Stimulated activated CD8-positive, alpha-beta memory T cell treated with anti-CD3 and anti-CD28 coated beads, Interleukin-4, amount 100 ng/mL, for 48 hours (primary cell): ENCODE measurements at places on chromosomes 3 and 15.

- DNase-seq, result peak; percentile 88
These were observed 275.3 kb downstream of the UACA start for GRCh38 chr15:70488002-70488605.

- no peak for DNase-seq
These were observed 73.8 kb upstream of the ATP13A5 start for GRCh38 chr3:193452338-193452737.

GRCh38 chr15:48565560-48566482 lies 79.7 kb downstream of the FBN1 start:
- no peak for DNase-seq

GRCh38 chr15:33194704-33195670 lies at the start of gene FMN1:
TSS of gene FMN1 (minus strand) at chr15:33194714. CDS start at chr15:33154914, 39,800 bp downstream.
- peak; percentile 92 for DNase-seq

- DNase-seq, result peak; percentile 70
These were observed at the start of gene ONECUT1 for GRCh38 chr15:52790169-52790708. TSS of gene ONECUT1 (minus strand) at chr15:52790336. CDS start at chr15:52789884, 452 bp downstream.

DNA sequence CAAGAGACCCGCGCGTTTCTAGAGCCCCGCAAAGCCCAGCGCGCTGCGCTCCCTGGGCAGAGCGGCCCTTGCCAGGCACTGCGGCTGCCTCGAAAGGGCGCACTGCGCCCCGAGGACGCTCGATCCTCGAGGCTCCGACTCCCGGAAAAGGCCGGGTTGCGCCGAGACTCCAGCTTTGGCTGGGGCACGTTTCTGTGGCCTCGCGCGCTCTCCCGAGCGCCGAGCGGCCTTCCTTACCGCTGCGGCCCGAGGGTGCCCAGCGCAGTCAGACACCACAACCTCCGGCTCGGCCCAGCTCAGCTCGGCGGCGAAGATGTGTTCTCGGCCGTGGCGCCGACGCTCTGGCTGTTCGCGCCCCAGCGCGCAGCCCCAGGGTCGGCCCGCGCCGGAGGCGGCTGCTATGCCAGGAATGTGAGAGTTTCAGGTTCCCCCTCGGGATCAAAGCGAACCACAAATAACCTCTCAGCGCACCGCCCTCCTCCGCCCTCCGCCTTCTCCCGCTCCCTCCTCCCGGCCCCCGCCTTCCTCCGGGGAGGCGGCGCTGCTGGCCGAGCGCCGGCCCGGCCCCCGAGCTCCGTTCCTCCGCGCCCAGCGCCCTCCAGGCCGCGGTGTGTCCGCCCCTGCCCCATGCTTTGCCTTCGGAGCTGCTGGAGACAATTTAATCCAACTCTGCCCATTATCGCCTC lies at the start of gene AMOTL2:
TSS of gene AMOTL2 (minus strand) at position 343 of the 686 bp plus-strand sequence. CDS start 3,014 bp downstream, outside the sequence.
- peak; percentile 40 for DNase-seq

DNA sequence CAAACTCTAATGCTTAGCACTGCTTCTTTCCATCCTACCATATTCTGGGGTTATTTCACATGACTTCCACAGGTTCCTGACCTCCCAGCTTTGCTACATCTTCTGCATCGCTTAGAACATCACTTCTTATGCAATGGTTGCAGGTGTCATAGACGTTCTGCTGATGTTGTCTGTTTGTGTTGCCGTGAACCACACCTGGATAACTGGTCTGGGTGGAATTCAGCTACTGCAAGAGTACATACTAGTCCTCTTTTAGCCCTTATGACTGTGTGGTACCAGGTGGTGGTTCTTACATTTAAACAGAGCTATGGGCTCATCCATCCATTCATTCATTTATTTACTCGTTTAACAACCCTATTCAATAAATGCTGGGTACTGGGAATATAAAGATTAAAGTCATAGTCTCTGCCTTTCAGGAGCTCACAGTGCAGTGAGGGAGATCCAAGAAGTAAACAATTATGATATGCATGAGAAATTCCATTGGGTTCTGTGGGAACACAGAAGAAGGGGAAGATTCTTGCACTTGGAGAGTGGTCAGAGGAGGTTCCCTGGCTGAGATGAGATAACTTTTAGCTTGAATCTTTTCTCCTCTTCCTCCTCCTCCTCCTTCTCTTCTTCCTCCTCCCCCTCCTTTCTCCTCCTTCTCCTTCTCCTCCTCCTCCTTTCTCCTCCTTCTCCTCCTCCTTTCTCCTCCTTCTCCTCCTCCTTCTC lies 30.8 kb downstream of the TMEM45A start:
- no peak for DNase-seq

GRCh38 chr3:124964387-124964786 lies 29.8 kb upstream of the MUC13 start:
- no peak for DNase-seq

DNA sequence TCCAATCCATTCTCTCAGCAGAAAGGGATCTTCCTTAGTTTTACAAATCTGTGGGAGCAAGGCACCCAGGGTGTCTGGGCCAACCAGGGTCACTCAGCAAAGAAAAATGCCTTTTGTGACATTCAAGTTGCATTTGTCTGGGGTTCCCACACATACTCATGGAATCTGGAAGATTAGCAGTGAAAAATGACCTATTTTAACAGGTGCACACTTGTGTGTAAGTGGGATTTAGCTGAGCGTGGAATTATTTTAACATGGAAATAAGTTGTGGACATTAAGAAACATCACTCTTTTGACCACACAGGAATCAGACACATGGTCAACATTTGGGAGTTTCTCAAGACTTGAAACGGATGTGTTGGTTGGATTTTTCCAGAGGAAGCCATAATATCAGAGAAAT lies 234.9 kb downstream of the OPA1 start:
- no peak for DNase-seq

GRCh38 chr3:190696777-190697501 lies 165.6 kb downstream of the GMNC start:
- DNase-seq, result no peak

- no peak for DNase-seq
These were observed 334.5 kb upstream of the UMPS start for GRCh38 chr3:124395584-124396338.

DNA sequence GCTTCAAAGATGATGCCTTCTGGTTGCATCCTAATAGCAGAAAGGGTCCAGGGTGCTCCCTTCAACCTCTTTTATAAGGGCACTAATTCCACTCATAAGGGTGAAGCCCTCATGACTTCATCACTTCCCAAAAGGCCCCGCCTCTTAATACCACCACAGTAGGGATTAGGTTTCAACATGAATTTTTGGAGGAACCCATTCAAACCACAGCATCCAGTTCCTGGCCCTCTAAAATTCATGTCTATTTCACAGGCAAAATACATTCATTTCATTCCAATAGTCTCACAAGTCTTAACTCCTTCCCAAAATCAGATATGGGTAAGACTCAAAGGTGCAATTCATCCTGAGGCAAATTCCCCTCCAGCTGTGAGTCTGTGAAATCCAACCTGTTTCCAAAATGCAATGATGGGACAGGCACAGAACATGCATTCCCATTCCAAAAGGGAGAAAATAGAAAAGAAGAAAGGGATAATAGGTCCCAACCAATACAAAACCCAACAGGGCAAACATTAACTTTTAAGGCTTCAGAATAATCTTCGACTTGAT lies 124.0 kb downstream of the ATP1B3 start:
- no peak for DNase-seq

GRCh38 chr3:194572944-194573491 lies 60.2 kb downstream of the TMEM44 start:
- DNase-seq, result no peak

DNA sequence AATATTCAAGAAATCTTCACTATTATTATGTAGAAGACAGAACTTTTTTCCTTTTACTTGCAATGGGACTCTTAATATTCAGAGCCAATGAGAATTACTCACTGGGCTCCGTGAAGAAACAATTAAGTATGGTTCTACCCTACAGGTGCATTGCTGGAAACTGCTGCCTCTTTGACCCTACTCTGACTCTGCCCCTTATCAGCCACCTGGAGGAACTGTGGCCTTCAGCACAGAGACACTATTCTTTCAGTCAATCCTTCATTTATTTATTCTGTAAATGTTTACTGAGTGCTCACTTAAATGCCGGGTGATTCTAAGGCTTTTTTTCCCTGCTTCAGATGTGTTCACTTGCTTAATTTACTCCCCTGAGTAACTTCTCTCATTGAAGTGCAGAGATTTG lies 163.2 kb downstream of the SYNPR start:
- DNase-seq, result no peak

GRCh38 chr3:14467814-14468620 lies 65.6 kb downstream of the SLC6A6 start:
- DNase-seq, result peak; percentile 63

GRCh38 chr15:28260317-28260716 lies 61.7 kb downstream of the HERC2 start:
- no peak for DNase-seq

DNA sequence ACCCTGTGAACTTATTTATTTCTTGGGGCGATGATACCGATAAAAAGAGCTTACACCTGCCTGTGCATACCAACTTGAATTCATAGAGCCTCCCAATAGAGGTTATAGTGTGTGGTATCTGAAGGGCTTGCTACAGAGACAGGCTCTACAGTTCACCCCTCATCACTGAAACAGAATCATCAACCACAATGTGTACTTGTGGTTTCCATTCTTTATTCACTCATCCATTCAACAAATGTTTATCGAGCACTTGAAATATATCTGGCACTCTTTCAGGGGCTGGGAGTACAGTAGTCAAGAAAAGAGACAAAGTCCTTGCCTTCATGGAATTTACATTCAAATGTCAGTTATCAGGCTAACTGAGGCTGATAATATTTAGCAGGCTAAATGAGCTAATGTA lies 134.4 kb upstream of the SKOR1 start:
- DNase-seq, result no peak

DNA sequence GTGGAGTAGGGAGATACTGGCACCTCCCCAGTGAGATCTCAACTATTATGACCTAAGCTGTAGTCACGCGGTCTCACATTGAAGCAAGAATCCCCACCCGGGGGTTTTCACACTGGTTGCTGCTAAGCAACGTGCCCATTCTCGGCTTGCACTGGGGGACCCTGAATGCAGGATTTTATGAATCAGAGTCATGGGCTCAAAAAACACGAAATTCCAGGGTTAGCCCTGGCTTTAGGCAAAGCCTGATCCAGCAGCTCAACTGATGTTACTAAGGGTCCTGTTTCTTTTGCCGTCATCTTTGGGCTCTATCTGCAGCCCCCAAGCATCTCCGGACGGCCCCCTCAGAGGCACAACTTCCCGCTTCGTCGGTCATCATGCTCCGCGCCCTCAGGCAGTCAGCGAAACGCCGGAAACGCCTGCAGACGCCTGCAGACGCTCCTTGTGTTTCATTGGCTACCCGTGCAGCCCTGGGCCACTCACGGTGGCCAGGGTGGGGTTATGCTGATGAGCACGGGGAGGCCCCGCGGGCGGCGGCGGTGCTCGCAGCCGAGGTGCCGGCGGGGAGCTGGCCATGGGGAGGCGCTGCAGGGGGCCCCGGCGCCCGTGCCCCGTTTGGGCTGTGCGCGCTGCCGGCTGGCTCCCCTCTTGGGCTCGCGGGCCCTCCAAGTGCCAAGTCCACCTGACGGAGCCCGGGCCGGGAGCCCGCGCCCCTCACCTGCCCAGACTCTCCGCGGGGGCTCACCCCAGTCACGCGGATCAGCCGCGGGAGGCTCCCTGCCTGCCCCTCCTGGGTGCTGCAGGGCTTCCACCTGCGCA lies 25.8 kb downstream of the EFCC1 start:
- DNase-seq, result peak; percentile 91

DNA sequence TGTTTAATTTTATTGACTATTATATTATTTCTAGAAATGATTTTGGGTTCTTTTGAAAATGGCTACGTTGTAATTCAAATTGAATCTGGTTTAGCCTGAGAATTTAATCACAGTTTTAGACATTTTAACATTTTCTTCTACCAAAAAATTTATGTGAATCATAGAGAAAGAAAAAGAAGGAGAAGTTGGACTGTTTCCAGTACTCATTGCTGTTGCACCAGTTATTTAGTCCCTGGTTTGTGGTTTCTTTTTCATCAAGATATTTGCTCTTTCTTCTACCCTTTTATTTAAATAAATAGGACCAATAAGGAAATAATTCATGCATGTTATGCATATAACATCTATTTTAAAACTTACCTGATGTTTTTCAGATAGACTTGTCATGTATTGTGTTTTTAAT lies 1337.1 kb downstream of the ROBO1 start:
- no peak for DNase-seq
